EH (cell line): ENCODE measurements at places on chromosomes 1 and 21.

DNA sequence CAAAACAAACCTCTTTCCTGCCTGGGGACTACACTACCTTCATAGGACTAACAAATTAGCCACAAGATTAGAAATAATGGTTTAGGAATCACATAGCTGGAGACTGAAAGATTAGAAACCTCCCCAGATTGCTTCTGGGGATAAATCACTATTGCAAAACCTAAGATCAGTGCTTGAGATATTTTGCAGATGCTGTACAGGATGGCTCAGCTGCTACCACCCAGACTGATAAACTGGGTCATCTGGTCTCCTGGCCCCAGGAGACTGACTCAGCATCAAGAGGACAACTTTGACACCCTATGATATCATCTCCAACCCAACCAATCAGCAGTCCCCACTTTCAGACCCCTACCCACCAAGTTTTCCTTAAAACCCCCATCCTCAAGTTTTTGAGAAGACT, 137.0 kb downstream of the LRRC53 start:
- no peak for DNase-seq

- no peak for DNase-seq
These were observed 5.2 kb downstream of the TTLL10 start for GRCh38 chr1:1178794-1179331.

DNA sequence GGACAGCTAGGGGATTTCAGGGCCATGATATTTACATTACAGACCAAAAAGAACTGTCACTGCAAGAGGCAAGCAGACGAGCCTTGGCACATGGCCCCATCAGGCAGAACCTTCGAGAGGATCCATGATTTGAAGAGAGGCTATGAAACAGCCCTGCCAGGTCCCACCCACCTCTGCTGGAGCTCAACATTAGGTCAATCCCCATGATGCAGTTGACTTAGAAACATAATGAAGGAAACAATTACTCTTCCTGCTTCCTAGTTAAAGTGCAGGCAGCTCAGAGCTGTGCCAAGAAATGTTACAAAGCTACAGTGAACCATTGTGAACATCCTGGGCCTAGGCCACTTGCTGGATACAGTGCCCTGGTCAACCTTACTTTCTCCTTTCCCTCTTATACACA, 41.7 kb upstream of the PTCH2 start:
- no peak for DNase-seq

GRCh38 chr21:33075596-33076195, 5.8 kb downstream of the OLIG1 start:
- no peak for DNase-seq

DNA sequence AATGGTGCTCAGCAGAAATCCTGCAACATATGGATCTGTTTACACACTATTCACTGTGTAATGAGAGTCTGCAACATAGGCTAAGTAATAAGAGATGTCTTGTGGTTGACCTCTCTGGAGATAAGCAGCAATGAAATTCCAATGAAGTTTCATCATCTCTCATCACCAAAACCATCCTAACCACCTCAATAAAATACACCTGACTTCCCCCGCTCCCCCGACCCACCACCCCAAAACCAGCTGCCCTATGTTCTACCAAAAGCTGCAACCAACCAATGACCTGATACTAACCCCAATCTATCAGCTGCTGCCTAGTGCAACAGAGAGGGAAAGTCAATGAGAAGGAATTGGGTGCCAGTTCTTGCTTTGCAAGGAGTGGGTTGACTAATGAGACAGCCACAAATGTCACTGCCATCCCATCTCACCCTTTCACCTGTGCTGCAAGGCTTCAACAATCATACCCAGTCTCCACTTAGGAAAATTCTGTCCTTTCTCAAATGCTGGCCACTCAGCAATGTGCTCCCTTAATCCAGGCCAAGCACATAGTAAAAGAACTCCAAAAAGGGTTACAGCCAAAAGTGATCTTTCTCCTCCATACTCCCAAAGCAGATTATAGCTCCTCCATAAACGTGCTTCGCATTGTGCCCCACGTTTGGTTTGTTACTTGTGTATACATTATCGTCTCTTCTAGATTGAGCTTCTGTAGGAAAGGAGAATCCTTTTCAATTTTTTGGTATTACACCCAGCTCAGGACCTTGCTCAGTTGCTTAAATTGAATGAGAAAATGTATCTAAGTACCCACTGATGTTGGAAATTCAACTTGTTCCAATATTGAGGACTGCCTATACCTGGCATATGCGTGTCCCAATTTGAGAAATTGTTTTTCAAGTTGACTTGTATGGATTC, 29.0 kb downstream of the MRPL39 start:
- peak; percentile 50 for DNase-seq

DNA sequence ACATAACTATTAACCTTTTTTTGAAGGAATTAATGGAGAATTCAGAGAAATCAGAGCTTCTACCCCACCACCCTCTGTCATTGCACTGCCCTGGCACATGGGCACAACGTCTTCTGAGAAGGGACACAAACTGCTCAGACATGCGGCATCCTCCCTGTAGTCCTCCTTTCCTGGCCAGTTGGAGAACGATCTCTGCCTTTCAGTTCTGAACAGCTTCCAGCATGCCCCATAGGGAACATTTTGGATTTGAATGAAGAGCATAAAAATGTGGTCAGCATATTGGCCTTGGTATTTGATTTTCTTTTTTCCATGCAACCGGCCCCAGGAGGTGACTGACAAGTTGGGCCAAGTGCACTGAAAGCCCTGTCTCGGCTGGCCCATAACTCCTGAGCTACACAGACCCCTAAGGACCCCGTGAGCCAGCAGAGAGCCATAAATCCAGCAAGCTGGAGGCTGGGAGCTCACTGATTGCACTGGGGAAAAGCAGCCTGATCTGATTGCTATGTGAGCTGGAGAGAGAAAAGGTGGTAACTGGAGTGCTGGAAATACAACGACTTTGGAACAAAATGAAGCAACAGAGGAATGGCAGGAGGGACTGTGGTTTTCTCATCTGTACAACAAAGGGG, 10.9 kb upstream of the BLACAT1 start:
- no peak for DNase-seq

DNA sequence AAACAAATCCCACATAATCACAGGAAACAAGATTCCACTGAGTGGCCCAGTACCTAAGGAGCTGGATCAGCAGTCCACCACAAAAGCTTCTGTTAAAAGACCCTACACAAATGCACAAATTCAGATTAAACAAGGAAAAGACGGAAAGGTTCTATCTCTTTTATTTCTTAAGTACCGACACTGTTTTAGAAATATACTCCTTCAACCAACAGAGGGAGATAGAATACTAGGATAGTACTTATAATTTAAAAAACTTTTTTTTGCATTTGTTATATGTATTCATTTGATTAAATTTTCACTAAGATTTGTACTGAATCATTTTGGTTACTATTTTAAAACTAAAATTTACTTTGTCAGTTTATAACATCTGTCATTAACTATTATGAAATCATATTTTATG, 12.5 kb downstream of the CDC7 start:
- peak; percentile 31 for DNase-seq
